Hair follicle dermal papilla cell (primary cell): ENCODE measurements at places on chromosomes 11 and 22. TPM values are rescaled to one million over a fixed set of nuclear protein-coding genes. Genes with fewer than 3 reads are reported as not detected.

DGAT2 gene
- total RNA-seq, result 0.49 and 0.81 TPM in 2 replicates

DAGLA gene
- total RNA-seq, result 2.2 and 3.4 TPM in 2 replicates

APOA4 gene
- total RNA-seq, result not detected in 2 replicates

NLRP14 gene
- total RNA-seq, result 0.16 and 0.24 TPM in 2 replicates

TSSK2 gene
- not detected in 2 replicates for total RNA-seq

IL17REL gene
- total RNA-seq, result not detected in 2 replicates

OR52I1 gene
- not detected in 2 replicates for total RNA-seq

PANX3 gene
- not detected in 2 replicates for total RNA-seq

VSIG2 gene
- not detected in 2 replicates for total RNA-seq

HOATZ gene
- not detected in 2 replicates for total RNA-seq

SYT13 gene
- not detected in 2 replicates for total RNA-seq

VWCE gene
- total RNA-seq, result 2.8 and 3.4 TPM in 2 replicates

ANO9 gene
- not detected in 2 replicates for total RNA-seq

HSPB2 gene
- 0.49 and 2.6 TPM in 2 replicates for total RNA-seq

CBLIF gene
- total RNA-seq, result not detected in 2 replicates

MRPL40 gene
- total RNA-seq, result 20.9 and 25.6 TPM in 2 replicates
